ENCODE measurements at places on chromosomes 6 and 20. TPM values are rescaled to one million over a fixed set of nuclear protein-coding genes. Genes with fewer than 3 reads are reported as not detected.

GRCh38 chr6:152380993-152381898 is 255.9 kb downstream of the SYNE1 start:
- H3K4me3 ChIP-seq = no peak overlapping the region
- H3K4me1 ChIP-seq = no peaks in the 10 kb centered on the region
- H3K27me3 ChIP-seq = no peaks in the 10 kb centered on the region
- H3K36me3 ChIP-seq = no peaks in the 10 kb centered on the region
- H3K27ac ChIP-seq = no peak overlapping the region
- no peak for DNase-seq

DNA sequence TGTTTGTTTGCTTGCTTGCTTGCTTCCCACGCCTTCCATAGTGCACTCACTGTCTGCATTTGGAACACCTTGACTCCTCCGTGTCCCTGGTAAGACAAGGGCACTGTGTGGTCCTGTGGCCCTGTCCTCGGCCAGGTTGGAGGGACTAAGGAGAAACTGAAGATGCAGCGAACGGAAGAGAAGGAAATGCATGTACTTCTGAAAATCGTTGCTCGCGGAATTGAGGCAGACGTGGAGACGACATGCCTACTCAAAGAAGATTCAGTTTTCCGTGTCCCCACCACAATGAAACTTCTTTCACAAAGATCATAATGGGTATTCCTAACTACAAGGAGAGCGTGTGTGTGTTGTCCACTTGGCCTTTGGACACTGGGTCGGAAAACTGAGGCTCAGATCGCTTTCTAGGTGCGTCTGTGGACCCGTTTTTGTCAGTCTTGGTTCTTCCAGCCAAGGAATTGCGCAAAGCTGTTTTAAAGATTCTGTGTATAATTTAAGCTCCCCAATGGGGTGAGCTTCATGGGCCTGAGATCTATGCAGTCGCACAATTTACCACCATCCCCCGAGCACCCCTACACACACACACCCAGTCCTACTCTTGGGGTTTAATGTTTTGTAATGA is 120.4 kb upstream of the ZNF184 start:
- H3K4me1 ChIP-seq = peaks cover 4% of the 10 kb centered on the region
- DNase-seq = peak; percentile 61
- no peaks in the 10 kb centered on the region for H3K36me3 ChIP-seq
- peaks cover 6% of the 10 kb centered on the region for H3K27me3 ChIP-seq
- no peak overlapping the region for H3K27ac ChIP-seq

- no peak overlapping the region for H3K27ac ChIP-seq
- H3K4me1 ChIP-seq = no peaks in the 10 kb centered on the region
- no peaks in the 10 kb centered on the region for H3K36me3 ChIP-seq
- H3K4me3 ChIP-seq = no peak overlapping the region
These were observed 171.3 kb upstream of the CST7 start for GRCh38 chr20:24777746-24778145.

- H3K27ac ChIP-seq = no peak overlapping the region
- DNase-seq = no peak
- no peaks in the 10 kb centered on the region for H3K36me3 ChIP-seq
- H3K4me1 ChIP-seq = no peaks in the 10 kb centered on the region
- no peak overlapping the region for H3K4me3 ChIP-seq
- H3K27me3 ChIP-seq = no peaks in the 10 kb centered on the region
These were observed 42.1 kb upstream of the NOP56 start for GRCh38 chr20:2610326-2610725.

DNA sequence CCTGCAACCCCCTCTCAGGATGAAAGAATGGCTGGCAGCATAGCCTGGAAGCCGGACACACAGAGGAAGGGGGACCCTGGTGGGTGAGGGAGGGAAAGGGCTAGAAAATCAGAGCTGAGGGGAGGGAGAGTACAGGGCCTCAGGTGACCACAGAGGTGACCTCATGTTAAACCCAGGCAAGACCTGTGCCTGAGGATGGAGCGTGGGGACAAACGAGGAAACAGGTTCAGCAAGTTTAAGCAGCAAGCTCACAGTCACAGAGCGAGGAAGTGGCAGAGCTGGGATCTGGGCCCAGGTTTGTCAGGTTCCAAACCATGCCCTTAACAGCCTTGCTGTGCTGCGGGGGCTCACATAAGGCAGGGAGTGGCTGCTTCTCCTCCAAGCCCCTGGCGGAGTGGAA is 4.0 kb upstream of the BPI start:
- no peaks in the 10 kb centered on the region for H3K36me3 ChIP-seq
- no peak overlapping the region for H3K4me3 ChIP-seq
- DNase-seq = no peak

DNA sequence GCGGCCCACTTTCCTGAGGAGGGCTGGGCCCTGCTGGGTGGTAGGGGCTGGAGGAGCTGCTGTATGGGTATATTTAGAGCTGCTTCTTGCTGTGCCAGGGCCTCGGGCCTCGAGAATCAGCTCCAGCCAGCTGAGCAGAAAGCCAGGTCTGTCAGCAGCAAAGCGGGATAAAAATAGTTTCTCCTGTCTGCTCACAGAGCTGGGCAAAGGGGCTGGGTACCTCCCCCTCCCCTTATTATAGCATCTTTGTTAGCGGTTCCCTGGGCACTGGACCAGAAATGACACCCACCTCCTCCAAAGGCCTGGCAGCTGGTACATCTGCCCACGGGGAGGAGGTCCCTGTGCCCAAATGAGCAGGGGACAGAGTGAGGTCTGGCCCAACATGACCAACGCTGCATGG is 6.0 kb downstream of the SCRT2 start:
- peaks cover 2% of the 10 kb centered on the region for H3K27me3 ChIP-seq
- H3K4me3 ChIP-seq = no peak overlapping the region
- H3K36me3 ChIP-seq = no peaks in the 10 kb centered on the region
- no peak overlapping the region for H3K27ac ChIP-seq
- no peak for DNase-seq

DNA sequence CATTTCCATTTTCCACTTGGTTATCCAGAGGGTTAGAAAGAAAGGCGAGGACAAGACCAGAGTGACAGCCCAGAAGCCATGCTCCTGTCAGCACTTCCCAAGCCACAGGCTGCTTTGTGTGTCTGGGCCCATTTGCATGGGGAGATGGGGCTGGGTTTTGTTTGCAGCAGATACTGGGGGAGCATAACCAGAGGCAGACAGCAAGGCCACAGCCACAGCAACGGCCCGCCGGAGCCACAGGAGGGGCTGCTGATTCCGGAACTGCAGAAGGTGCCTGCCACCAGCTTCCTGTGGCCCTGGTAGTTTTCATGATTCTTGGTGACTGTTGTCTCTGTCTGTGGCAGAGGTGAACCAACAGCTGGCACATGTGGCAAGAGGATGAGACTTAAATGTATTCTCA is 106.6 kb downstream of the DLL1 start:
- H3K36me3 ChIP-seq = no peaks in the 10 kb centered on the region
- DNase-seq = no peak

DNA sequence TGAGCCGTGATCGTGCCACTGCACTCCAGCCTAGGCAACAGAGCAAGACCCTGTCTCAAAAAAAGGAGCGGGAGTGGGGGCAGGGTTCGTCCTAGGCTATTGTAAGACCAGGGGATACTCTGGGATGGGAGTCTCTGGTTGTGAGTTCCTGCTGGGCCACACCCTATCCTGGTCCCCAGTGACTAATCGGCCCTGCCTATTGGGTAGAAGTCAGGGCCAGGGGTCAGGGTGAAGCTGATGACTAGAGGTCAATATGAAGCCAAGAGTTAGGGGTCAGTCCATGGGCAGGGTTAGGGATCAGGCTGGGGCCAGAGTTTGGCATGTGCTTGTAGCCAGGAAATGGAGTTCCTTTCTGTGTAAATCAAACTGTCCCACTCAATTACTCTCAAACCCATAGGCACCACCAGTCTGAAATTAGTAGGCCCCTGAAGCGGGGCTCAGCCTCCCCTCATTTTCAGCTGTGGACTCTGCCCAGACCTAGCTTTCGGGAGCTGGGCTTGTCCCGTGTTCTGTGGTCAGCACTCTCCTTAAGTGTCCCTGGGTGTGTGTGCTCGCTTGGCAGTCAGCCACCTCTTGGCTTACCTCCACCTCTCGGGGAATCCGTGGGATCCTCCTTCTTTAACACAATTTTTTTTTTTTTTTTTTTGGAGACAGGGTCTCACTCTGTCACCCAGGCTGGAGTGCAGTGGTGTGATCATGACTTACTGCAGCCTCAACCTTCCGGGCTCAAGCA is 1.8 kb downstream of the HSPA12B start:
- peaks cover 24% of the 10 kb centered on the region for H3K27me3 ChIP-seq
- peaks cover 10% of the 10 kb centered on the region for H3K4me1 ChIP-seq
- H3K36me3 ChIP-seq = no peaks in the 10 kb centered on the region
- DNase-seq = no peak
- no peak overlapping the region for H3K4me3 ChIP-seq

GRCh38 chr6:154715446-154715845 is 17.8 kb upstream of the SCAF8 start:
- no peak for DNase-seq
- no peak overlapping the region for H3K27ac ChIP-seq
- no peaks in the 10 kb centered on the region for H3K4me1 ChIP-seq
- H3K36me3 ChIP-seq = no peaks in the 10 kb centered on the region
- no peak overlapping the region for H3K4me3 ChIP-seq
- no peaks in the 10 kb centered on the region for H3K27me3 ChIP-seq

- H3K27ac ChIP-seq = no peak overlapping the region
- H3K36me3 ChIP-seq = no peaks in the 10 kb centered on the region
- H3K4me1 ChIP-seq = no peaks in the 10 kb centered on the region
- H3K27me3 ChIP-seq = peaks cover 5% of the 10 kb centered on the region
- no peak for DNase-seq
- peak overlapping the region; percentile 83 for H3K4me3 ChIP-seq
These were observed 131.7 kb downstream of the GPX5 start for GRCh38 chr6:28657381-28657768.

Gene TBXT
- 0.25 TPM for total RNA-seq

Gene CDSN
- total RNA-seq = not detected

Gene SLC17A3
- not detected for total RNA-seq

Gene SMLR1
- not detected for total RNA-seq

Data from H1 (cell line).